ENCODE measurements at places on chromosomes 5 and 9.

- DNase-seq, result no peak
Measured at GRCh38 chr9:79682076-79682736, 110.4 kb downstream of the TLE4 start.

DNA sequence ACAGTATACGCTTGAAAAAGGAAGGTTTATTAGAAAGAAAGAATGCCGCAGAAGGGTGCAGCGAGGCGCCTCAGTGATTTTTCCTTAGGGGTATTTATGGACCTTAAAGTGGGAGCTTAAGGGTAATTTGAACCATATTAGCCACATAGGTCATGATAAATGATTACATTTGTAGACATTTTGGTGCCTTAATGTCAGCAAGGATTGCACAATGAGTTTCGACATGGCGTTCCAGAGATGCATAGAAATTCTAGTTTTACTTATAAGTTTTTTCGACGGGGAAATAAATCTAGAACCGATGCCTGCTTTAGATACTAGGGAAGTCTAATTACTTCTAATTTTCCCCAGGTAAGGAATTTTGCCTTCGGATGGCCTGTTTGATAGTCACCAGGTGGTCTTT is 20.7 kb upstream of the PANK3 start:
- no peak for DNase-seq

GRCh38 chr5:91937121-91937520 is 554.0 kb upstream of the ARRDC3 start:
- no peak for DNase-seq

GRCh38 chr5:38528162-38528703 is 28.2 kb downstream of the LIFR start:
- DNase-seq, result no peak

DNA sequence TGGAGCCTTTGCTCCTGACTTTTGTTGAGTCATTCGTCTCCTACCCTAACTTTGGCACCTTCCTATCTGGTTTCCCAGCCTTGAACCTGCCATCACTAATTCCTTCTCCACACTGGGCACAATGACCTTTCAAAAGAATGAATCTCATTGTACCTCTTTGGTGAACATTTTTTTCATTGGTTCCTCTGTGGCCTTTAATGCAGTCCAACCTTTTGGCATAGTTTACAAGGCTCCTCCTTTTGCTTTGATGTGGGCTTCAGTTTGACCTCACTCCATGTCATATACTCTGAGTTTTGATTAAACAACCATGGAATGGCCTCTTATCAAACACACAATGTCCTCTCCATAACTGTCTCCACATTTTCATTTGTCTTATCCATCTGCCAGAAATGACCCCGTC is 14.5 kb upstream of the ROPN1L start:
- DNase-seq, result no peak

DNA sequence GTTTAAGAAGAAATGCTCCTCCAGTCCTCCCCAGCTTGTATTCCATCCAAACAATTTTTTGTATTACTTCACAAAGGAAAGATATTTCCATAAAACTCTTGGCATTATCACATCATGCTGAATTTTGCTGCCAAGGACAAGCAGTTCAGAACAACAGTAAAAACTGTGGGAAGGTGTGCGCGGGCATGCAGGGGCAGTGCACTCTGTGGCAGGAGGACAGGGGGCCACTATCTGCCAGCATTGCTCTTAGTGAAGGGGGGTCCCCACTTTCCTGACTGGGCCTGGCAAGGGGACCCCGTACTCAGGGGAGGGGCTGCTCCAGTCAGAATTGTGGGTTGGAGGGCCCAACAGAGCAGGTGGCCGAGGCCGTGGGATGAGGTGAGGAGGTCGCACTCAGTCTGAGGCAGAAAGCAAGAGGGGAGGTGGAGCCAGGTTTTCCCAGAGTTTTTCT is 32.8 kb downstream of the ANGPTL2 start:
- DNase-seq, result no peak

GRCh38 chr9:134548618-134549017 is 93.0 kb upstream of the COL5A1 start:
- DNase-seq, result no peak

DNA sequence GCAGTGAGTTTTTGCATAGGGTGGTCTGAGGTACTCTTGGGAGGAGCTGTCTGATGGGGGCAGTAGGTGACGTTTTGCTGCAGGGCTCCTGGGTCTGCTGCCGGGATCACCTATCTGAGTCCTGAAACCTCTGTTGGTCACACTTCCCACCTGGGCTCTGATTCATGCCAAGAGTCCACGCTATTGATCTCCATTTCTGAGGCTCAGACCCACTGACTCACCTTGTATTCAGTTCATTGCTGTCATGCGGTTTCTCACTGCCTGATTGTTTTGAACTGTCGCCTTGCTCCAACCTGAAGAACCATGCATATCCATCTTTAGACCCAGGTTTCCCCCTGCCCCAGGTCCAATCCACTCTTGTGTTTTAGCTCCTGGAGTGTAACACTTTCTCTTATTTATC is 101.3 kb downstream of the NPR3 start:
- DNase-seq, result no peak

- no peak for DNase-seq
Measured at GRCh38 chr9:84397822-84398221, 57.3 kb upstream of the SLC28A3 start.

DNA sequence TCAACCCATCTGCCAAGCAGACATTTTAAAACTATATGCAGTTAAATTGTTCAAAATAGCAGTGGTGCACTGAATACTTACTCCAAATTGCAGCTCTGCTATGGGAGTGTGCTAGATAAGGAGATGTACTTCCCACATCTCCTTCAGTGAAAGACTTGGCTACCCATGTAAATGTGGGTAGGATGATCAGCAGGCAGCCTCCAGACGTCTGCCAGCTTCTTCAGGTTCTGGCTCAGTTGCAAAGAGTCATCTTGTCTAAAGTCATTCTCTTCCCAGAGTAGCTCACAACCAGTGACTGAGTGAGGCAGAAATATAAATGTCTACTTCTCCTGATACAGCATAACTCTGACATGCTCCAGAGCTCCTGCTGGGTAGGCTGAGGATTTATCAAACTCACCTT is 1050.0 kb upstream of the CDH10 start:
- no peak for DNase-seq

- no peak for DNase-seq
Measured at GRCh38 chr5:6043491-6044310, 334.6 kb downstream of the MED10 start.

- DNase-seq, result no peak
Measured at GRCh38 chr9:120724757-120725400, 10.6 kb upstream of the MEGF9 start.

DNA sequence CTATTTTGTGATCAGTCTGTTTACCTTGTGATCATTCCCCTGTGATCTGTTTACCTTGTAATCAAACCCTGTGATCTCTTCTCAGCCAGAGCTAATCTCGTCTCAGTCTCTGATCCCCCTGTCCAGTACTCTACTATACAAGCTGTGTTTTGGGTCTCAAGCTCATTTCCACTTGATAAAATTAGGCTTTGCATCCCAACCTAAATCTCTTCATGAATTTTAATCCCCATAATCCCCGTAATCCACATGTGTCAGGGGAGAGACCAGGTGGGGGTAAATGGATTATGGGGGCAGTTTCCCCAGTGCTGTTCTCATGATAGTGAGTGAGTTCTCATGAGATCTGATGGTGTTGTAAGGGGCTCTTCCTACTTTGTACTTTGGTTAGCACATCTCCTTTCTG is 157.2 kb downstream of the PRR16 start:
- DNase-seq, result no peak

DNA sequence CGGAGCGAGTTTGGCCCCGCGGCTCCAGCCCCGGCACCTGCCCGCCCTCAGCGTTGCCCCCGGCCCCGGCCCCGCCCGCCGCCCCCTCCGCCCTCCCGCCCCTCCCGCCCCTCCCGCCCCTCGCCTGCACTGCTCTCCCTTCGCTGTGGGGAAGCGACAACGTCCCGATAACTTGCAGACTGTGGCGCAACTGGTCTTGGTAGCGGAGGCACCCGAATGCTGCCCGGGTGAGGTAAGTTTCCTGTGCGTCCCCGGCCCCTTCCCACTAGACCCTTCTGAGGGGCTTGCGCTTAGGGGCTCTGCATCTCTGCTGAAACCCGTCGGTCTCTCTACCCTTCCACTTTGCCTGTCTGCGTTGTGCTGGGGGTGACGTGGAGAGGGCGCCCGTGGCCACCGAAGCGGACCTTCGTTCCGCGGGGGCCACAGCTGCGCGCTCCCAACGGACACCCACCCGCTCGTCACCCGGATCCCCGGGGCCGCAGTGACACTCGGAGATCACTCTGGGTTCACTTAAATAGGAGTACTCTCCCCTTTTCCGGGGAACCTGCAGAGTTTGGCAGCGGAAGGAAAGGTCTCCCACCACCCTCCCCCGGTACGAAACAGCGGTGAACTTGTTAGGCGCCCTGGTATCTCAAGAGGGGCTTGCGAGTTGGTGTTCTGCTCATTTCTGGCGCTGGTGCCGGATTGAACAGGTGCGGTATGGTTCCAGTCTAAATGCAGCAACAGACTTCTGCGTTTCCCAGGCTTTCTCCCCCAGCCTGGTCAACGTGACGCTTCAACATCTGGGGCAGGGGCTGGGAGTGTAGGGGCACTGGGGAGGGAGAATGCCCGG is 707 bp downstream of the PIP5K1B start:
- DNase-seq, result no peak

DNA sequence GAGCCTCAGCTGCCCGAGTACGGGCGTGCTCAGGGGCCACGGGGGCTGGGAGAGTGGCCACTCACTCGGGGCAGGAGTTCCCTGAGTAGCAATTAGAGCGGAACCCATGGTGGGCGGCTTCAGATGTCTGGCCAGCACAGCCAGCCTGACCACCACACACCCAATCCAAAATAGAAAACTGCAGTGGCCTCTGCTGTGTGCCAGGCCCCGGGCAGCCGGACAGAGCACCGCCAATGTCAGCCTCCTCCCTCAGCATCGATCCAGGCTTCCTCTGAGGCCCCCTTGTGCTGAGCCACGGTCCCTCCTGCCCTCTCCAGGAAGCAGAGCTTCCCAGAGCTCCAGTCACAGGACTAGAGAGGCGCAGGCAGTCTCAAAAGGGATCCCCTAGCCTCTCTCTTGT is 2.7 kb downstream of the ADAMTS2 start:
- no peak for DNase-seq

DNA sequence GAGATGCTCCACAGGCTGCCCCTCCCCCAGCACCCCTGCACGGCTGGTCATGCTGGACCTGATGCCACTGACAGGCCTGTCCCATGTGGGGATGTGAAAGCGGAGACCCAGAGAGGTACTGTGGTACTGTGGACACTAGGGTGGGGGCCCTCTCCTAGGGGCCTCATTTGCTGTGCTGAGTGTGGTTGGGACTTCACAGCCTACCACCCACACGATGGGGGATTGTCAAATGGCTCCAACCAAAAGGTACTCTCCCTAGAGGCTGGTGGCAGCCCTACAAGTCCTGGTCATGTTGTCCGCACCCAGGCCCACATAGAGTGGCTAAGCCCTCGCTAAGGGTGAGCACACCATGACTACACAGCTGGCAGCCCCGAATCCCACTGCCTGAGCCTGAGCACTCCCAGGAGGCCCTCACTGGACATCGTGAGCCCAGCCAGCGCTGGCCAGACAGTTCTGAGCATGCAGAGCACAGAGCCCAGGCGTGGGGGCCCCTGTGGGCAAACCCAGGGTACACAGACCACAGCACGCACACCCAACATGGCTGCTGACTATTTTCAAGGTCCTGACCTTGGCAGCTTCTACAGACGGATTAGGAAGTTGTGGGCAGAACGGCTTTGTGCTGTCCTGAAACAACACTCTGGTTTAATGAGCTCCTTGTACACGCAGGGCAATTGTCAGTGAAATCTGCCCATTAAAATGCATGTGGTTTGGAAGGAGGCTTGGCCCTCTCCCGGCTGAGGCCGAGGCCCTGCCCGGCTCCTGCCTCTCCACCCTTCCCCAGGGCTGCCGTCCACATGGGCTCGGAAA is 214.1 kb downstream of the HSPA4 start:
- DNase-seq, result no peak

- no peak for DNase-seq
Measured at GRCh38 chr9:135971111-135971766, 10.1 kb upstream of the UBAC1 start.

GRCh38 chr5:29414681-29415080 is 1778.8 kb upstream of the CDH6 start:
- no peak for DNase-seq

DNA sequence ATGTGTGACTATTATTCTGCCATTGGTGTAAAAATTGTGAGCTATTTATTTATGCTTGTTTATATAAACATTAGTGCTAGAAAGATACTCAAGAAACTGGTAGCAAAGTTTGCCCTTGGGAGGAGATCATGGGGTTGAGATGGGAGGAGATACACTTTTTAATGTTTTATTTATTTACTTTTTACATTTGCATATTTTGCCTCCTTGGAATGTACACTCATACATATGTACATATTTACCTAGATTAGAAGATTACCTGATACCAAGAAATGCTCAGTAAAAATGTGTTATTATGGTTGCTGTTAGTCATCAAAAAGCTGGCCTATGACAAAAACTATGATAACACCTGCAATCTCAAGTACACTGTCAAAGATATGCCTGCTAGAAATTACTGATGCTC is 195.2 kb downstream of the KCTD16 start:
- DNase-seq, result no peak

DNA sequence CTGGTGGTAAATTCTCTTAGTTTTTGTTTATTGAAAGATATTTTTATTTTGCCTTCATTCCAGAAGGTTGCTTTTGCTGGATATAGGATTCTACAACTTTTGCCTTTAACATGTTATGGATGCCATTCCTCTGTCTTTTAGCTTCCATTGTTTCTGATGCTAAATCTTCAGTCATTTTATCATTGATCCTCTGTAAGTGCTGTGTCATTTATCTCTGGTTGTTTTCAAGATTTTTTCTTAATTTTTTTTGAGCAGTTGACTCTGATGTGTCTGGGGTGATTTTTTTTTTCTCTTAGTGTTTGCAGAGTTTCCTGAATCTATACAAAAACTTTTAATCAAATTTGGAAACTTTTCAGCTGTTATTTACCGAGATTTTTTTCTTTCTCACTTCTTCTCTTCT is 6.4 kb downstream of the CARD6 start:
- DNase-seq, result no peak

- DNase-seq, result no peak
Measured at GRCh38 chr5:128722551-128722950, 184.5 kb upstream of the FBN2 start.

DNA sequence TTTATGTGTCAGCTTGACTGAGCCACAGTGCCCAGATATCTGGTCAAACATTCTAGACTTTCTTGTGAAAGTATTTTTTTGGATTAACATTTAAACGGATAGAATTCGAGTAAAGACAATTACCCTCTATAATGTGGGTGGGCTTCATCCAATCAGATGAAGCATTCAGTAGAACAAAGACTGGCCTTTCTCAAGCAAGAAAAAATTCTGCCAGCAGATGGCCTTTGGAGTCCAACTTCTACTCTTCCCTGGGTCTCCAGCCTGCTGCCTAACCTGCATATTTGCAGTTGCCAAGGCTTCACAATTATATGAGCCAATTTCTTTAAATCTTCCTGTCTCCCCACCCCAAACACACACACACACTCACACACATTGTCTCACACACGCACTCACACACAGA is 86.4 kb downstream of the MED10 start:
- DNase-seq, result peak; percentile 90

DNA sequence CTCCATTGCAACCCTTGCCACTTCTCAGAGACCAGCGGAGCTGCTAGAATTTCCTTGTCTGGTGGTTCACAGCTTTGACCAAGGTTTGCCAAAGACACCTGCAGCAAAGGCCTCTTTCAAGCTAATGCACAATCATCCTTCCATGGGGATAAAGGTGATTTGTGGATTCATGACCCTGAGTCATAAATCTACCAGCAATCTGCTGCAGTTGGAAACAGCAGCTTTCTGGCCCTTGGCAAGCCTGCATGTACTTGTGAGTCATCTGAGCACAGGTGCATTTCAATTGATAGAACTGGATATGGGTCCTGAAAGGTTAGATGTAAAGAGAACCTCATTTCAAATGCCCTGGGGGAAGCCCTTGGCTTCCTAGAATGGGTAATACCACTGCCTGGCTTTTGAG is 21.6 kb upstream of the TCF7 start:
- no peak for DNase-seq

Measured in NCI-H2081 treated with DMSO at 0.1 percent for 48 hours (cell line).